ENCODE measurements at places on chromosomes 7 and 10. TPM values are rescaled to one million over a fixed set of nuclear protein-coding genes. Genes with fewer than 3 reads are reported as not detected.

TMEM130 gene
- not detected for total RNA-seq

EPO gene
- not detected for total RNA-seq

ERV3-1 gene
- total RNA-seq = 5.3 TPM

UTF1 gene
- total RNA-seq = not detected

PIK3CG gene
- total RNA-seq = 6.7 TPM

Measured in epithelial cell of umbilical artery (primary cell).